ENCODE measurements at places on chromosomes 4 and X.
A peak's percentile ranks its signal among the peaks of the same experiment; 100 is the strongest.

- DNase-seq, result no peak
Measured at GRCh38 chr4:171334549-171334948, 478.7 kb upstream of the GALNTL6 start.

DNA sequence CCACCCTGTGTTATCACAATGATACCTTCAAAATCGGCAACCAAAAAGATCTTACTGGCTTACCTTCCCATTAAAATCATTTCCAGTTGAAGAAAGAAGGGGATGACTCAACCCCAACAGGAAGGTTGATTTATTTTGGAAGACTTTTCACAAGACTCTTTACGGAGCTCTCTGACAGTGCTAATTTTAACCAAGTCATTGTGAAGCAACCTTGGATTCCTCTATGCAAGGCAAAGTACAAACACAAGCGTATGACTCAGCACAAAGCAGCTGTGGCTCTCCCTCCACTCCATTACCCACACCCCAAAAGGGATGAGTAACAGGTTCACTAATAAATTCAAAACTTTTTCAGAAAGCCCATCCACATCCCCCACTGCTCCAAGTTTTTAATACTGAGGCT lies 213.8 kb upstream of the FGF13 start:
- DNase-seq, result no peak

GRCh38 chr4:95105112-95105511 lies 347.4 kb downstream of the BMPR1B start:
- DNase-seq, result no peak

GRCh38 chrX:1401611-1402430 lies 9.9 kb upstream of the SLC25A6 start:
- no peak for DNase-seq

GRCh38 chr4:38566806-38567398 lies 97.1 kb upstream of the KLF3 start:
- no peak for DNase-seq

GRCh38 chrX:143536176-143536575 lies 18.9 kb upstream of the SPANXN3 start:
- DNase-seq, result no peak

GRCh38 chr4:8702516-8703400 lies 110.2 kb downstream of the CPZ start:
- no peak for DNase-seq

DNA sequence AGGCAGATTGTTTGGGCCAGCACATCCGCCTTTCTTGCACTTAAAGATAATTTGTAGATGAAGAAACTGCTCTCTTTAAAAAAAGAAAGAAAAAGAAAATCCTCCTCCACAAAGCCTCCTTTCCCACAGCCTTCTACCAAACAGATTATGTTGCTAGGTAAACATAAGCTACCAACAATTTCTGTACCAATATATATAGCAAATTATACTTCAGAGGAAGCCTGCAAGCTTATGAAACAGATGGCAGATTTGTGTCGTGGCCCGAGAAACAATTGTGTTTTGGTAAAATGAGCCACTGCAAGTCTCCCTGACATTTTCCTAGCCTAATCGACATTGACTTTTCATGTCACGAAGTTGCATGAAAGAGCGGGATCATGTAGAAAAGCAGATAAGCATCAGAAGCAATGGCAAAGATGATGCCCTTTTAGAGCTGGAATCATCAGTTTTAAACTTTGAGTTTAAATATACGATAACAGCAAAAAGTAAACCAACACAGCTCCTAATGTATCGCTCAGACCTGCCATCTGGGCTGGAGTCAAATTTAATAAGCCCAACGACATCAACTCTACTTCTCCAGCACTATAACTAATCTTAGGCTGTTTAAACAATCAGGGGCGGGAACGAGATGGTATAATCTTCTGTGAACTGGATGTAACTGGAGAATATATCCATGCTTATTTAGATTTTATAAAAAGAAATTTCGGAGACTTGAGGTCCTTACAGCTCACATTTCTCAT lies 94.9 kb upstream of the PLAC1 start:
- DNase-seq, result no peak

DNA sequence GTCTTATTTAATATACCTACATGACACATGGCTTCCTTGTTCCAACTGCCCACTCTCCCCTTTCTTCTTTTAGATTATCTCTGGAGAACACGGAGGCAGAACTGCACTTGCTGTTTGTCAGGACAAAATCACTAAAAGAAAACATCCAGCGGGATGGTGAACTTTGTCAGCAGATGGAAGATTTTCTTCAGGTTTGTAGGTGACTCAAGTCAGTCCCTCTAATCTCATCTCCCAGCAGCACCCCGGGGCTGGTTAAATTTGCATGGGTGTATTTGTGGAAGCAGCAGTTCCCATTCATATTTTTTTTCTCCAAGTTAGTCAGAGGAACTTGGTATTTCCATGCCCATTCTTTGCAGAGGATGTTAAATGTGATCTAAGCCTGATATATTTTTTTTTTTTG lies 31.8 kb downstream of the FHDC1 start:
- no peak for DNase-seq

GRCh38 chr4:7075962-7076695 lies 8.3 kb upstream of the GRPEL1 start:
- no peak for DNase-seq

GRCh38 chr4:7158081-7158750 lies 34.1 kb upstream of the SORCS2 start:
- no peak for DNase-seq

GRCh38 chrX:141468940-141469339 lies 115.6 kb downstream of the SPANXA1 start:
- DNase-seq, result no peak

- peak; percentile 30 for DNase-seq
Measured at GRCh38 chrX:78105944-78106650, 2.0 kb downstream of the PGK1 start.

DNA sequence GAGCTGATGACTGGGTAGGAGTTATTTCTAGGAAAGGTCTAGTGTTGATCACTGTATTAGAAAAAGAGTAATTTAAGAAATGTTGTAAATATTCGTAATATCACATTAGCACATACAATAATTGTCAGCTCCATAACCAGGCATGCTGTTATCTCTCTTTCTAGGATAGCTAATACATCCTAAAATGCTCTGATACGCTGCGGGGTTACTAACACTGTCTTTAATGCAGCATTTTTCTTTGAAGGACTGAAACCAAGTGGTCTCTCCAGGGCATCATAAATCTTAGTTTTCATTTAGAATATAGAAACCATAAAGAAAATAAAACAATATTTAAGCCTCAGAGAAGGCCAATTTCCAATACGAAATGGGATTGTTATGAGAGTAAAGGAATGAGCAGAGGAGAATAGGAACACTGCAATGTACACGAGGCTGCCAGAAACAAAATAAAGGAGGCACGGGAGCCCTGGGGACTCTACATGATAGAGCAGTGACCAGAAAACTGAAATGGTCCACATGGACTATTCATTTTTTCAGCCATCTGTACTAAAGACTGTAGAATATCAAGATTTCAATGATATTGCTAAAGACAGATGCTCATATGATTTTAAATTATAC lies 1606.7 kb upstream of the AGA start:
- no peak for DNase-seq

GRCh38 chr4:112908511-112908910 lies 140.9 kb upstream of the ANK2 start:
- DNase-seq, result no peak

GRCh38 chr4:114057746-114058145 lies 78.3 kb upstream of the ARSJ start:
- no peak for DNase-seq

DNA sequence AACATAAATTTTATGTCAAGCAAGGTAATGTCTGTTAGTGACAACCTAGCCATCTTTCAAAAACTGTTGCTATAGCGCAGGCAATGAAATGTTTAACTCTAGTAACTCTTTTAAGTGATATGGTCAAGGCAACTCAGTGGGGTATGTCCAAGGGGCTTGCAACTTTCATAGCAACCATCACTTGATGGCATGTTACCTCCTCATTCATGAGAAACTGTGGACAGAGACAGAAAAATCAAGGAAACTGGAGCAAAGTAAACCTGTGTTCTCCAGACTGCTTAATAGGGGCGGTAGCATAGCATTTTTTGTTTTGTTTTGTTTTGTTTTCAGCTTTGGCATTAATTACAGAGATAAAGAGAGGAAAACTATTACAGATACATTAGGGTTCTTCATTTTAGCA lies 1456.8 kb upstream of the AGA start:
- no peak for DNase-seq

DNA sequence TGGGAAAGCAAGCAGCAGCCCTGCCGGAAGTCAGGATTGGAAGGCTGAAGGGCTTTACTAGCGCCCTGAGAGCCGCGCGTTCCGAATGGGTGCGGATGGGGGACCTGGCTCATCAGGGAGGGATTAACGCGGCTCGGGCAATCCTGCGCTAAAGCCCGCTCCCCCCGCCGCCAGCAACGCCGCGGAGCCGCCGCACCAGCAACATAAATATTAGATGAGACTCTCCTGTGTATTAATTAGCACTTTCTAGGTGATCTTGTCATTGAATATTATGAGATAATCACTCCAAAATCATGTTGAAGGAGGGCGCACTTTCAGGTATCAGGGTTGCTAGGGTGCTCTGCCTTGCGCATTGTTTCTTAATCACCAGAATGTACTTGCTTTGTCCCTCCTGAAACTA lies 357.2 kb upstream of the FAM241A start:
- DNase-seq, result no peak

GRCh38 chr4:5012244-5012898 lies 6.9 kb downstream of the CYTL1 start:
- no peak for DNase-seq

DNA sequence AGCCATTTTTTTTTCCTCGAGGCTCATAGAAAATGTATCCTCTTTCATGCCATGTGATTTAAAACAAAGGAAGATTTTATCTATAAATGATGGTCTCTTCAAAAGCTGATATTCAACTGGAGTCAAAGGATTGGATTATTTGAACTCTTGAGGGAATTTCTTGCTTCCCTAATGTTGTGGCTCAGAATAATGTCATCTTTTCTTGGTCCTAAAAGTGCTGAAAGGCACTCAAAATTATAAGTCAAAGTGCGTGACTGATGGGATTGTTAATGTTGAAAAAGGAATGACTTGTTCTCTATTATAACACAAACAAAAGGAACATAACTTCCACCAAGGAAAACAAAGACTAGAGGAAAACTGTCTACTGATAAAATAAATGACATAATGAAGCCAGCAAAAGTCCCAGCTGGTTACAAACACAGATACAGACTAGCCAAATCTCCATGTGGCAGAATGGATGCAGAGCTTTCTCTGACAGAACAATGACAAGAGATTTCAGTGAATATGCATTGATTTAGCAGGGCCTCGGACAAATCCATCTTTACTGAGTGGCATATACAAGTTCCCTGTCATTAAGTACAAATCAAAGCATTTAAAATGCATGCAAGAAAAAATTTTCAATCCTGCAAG lies 552.6 kb downstream of the GBA3 start:
- DNase-seq, result no peak

- no peak for DNase-seq
Measured at GRCh38 chrX:50152456-50152855, 48.4 kb downstream of the AKAP4 start.

GRCh38 chr4:128591482-128591881 lies 218.0 kb upstream of the JADE1 start:
- DNase-seq, result no peak

DNA sequence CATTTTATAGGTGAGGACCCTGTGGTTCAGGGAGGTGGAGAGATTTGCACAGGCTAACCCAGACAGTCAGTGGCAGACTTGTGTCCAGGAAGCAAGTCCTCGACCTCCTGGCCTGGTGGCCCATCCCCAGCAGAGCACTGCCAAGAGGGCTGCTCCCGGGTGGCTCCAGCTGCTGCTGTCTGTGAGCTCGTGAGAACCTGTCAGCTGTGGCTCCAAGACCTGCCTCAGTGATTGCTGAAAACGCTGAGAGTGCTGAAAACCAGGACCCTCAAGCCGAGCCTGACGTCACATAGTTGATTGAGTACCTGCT lies 74.2 kb downstream of the RTL9 start:
- no peak for DNase-seq

- no peak for DNase-seq
Measured at GRCh38 chrX:38407126-38407525, 54.7 kb downstream of the OTC start.

DNA sequence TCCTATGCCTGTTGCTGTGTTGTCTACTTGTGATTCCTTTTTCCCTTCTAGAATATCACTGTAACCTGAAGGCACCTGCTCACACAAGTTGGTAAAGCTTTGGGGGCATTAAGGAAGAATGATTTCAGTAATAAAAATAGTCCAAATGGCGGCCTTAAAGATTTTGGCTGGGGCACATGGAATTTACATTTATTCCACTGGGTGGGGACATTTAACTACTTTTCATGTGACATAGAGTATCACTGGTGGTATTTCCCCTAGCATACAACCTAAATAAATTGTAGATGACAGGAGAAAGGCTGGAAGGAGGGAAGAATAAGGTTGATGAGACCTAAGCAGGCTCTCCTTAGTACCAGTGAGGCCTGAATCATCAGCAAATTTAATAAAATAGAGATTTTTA lies 121.8 kb upstream of the EDA2R start:
- no peak for DNase-seq

GRCh38 chrX:6363188-6363587 lies 134.5 kb upstream of the NLGN4X start:
- DNase-seq, result no peak

All from T-helper 22 cell (primary cell).